ENCODE measurements at places on chromosomes 3 and 15.

DNA sequence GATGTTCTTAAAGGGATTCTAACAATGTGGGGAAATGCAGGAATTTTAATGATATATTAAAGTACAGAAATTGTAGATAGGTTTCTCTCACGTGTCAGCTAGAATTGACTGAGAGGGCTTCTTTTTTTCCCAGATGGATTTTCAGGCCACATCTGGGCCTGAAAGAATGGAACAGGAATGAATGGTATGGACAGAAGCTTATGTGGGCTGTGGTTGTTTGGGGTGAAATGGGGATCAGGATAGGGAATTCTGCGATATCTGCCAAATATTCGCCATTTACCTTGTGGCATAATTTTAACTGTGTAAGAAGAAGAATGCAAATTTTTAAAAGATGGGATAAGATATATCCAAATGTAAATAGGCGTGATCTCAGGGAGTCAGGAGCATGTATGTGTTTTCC lies 45.4 kb upstream of the FAM98B start:
- DNase-seq, result no peak

DNA sequence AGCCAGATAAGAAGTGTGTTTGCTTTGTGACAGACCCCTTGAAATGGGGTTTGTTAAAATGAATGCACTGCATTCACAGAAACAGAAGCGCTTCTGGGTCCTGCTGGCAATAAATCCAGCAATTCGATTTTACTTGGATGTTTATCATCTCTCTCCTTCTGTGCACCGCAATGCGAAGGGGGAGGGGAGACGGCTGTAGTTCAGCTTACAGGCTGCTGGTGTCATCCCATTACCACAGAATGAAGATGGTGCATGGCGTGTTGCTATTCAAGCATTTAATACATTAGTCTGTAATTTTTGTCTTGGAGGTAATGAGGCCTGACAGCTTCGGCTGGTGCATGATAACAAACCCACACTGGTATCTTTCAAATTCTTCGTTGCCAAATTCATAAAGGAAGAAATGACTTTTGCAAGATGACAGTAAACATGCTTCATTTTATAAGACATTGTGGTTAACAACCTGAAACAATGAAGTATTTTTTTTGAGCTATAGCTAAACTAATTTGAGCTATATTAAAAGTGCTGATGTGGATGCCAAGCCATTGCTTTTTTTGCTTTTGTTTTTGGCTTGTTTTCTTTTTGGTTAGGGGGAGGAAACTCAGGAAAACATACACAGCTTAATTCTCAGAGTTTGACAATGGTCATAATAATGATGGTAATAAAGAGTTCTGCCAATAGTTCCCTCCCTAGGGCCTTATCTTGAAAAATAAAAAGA lies 418.3 kb downstream of the OTOL1 start:
- no peak for DNase-seq

GRCh38 chr3:171790574-171790897 lies 19.7 kb downstream of the PLD1 start:
- DNase-seq, result peak; percentile 38

DNA sequence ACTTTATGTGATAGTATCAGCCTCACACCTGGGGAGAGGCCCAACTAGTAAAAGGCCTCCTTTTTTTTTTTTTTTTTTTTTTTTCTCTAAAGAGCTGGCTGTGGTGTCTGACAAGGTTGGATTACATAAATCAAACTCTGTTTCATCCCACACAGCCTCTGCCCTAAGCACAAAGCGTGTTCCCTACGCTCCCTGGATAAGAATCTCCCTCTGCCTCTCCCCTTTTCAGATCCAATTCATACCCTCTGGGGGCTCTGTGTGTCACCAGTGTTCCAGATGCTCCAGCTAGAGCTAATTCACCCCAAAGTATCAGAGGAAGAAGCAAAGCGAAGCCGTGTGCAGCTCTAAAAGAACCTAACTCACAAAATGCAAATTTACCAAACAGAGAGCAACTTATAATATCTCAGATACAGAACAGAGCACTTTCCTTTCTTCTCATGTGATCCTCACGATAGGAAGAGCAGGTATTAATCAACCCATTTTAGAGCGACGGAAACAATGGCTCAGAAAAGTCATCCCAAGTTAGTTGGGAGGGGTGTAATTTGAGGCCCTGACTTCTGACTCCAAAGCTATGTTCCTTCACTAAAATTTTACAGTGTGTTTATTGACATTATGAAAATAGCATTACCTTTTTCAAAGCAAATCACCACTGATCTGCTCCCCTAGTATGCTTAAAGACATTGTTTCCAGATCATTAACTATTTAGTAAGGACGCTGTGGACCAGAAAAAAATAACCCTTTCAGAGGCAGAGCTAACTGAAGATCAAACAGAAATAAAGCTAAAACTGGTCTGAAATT lies 12.4 kb downstream of the BMF start:
- DNase-seq, result no peak

DNA sequence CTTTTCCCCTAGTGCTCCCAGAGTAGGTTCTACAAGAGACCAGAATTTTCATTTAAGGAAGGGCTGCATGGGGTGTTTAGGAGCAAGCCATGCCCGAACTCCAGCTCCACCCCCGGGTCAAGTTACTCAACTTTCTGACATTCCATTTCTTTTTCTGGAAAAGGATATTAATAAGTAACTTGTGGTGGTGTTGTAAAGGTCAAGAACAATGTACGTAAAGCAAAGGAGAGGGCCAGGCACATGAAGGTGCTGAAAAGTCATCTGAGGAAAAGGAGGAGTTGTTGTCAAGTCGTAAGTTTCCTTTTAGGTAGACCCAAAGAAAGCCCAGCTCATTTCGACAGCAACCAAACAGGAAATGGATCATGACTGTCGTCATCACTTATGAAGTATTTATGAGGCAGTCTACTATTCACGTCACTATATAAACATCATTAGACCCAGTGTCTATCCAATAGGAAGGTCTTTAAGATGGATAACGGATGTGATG lies 319.6 kb upstream of the IL12A start:
- DNase-seq, result no peak

- DNase-seq, result no peak
Observed at GRCh38 chr3:102114264-102114979, 265.1 kb downstream of the NFKBIZ start.

- no peak for DNase-seq
Observed at GRCh38 chr3:181917027-181917426, 205.3 kb downstream of the SOX2 start.

DNA sequence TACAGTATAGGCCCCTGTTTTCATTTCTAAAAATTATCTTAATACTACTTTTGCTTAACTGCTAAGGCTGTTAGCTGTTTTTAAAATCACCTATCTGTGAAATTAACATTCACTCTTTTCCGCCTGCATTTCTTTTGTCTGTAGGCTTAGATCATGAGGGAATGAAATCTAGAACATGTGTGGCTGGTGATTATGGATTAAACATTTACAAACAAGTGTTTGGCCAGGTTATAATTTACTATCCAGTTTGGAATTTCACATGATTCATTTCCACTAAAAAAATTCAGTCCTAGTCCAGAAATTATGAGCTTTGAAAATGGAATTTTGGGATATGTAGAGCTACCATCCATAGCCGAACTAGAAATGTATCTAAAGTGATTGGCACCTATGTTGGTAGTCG lies 39.1 kb downstream of the GOLM2 start:
- no peak for DNase-seq

DNA sequence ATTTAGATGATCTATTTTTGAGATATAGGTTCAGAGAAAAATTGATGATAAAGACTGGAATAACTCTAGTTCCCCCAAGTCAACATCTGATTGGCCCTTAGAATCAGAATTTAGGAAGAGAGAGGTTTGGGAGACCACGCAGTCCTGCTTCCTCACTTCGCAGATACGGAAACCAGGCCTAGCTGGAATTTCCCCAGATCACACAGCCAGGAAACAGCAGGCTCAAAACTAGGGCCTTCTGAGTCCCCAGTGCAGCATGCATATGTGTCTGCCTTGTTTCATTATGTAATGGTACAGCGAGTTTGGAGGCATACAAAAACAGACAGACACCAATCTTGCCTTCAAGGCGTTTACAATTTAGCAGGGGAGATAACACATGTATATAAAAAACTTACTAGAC lies 177.1 kb upstream of the ICE2 start:
- DNase-seq, result no peak

- DNase-seq, result no peak
Observed at GRCh38 chr3:30181178-30181465, 425.3 kb upstream of the TGFBR2 start.

- no peak for DNase-seq
Observed at GRCh38 chr3:124763644-124764358, 33.5 kb downstream of the UMPS start.

- DNase-seq, result no peak
Observed at GRCh38 chr3:138125548-138126221, 6.5 kb downstream of the A4GNT start.

GRCh38 chr15:51727141-51727897 lies 10.1 kb downstream of the LYSMD2 start:
- peak; percentile 12 for DNase-seq

- DNase-seq, result no peak
Observed at GRCh38 chr3:171415070-171415469, 45.1 kb downstream of the TNIK start.

- no peak for DNase-seq
Observed at GRCh38 chr3:115072265-115073021, 74.6 kb downstream of the ZBTB20 start.

- no peak for DNase-seq
Observed at GRCh38 chr15:96574782-96575181, 244.3 kb downstream of the NR2F2 start.

GRCh38 chr15:65819563-65819960 lies 27.5 kb upstream of the DENND4A start:
- no peak for DNase-seq

GRCh38 chr3:103992469-103992868 lies 1374.2 kb upstream of the ALCAM start:
- DNase-seq, result no peak

GRCh38 chr3:55166576-55167555 lies 239.0 kb upstream of the LRTM1 start:
- DNase-seq, result no peak

DNA sequence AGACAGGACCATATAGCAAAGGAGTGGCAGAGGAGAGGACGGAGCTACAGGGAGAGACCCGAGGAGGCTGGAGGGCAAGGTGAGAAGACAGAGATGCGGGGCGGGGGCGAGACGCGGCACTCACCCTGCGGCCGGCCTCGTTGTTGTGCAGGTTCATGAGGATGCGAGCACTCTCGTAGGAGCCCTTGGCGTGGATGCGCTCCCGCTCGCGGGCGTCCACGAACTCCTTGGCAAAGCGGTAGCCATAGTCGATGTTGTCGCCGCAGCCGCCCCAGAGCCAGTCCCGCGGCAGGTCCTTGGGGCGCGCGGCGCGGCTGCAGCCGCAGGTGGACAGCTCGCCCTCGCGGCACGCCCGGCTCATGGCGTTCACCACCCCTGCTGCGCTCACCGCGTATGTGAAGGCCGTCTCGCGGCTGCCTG lies 12.9 kb downstream of the WNT5A start:
- no peak for DNase-seq

- no peak for DNase-seq
Observed at GRCh38 chr15:95146481-95146880, 915.1 kb downstream of the MCTP2 start.

DNA sequence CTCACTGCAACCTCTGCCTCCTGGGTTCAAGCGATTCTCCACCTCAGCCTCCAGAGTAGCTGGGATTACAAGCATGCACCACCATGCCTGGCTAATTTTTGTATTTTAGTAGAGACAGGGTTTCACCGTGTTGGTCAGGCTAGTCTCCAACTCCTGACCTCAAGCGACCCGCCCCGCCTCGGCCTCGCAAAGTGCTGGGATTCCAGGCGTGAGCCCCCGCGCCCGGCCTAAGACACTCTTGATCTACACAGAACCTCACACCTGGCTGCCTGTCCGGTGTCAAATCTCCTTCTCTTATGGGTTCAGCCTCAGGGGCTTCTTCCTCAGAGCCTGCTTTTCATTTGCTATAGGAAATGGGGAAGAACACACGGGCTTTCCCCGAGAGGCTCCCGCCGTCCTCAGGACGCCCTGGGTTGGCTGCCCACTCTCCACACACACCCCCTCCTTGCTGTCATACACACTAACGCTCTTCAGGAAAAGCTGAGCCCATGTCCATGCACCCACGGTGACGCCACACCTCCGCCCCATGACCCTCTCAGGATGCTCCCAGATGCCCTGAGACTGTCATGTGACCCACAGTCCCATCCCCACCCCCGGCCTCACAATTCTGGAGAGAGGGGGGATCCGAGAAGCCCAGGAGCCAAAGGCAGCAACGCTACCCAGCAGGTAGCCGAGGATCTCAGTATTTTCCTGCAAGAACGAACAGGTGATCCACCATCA lies 10.4 kb downstream of the TMEM44 start:
- no peak for DNase-seq

GRCh38 chr15:74548241-74548640 lies 7.2 kb downstream of the ARID3B start:
- no peak for DNase-seq

DNA sequence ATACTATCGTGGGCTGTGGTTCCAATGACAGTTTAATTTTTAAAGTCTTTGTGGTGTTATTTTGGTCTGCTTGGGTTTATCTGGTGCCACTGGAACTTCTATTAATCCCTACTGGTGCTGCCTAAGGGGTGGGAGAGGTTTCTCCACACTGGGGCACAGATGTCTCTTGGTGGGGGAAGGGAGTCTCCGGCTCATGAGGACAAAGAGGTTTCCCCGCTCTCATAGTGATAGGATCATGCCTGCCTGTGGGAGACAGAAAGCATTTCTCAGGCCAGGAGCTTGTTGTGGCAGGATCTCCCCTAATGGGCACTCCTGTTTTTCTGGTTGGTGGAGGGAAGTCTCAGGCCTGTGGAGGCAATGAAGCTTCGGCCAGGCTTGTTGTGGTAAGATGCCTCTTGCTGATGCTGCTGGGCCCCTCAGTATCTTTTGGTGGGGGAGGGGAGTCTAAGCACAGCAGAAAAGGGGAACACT lies 84.3 kb upstream of the THRB start:
- no peak for DNase-seq

GRCh38 chr3:134453631-134454030 lies 32.2 kb downstream of the ANAPC13 start:
- DNase-seq, result no peak

- no peak for DNase-seq
Observed at GRCh38 chr3:106906074-106906473, 471.2 kb upstream of the CCDC54 start.

- DNase-seq, result no peak
Observed at GRCh38 chr15:38524156-38524555, 40.5 kb downstream of the RASGRP1 start.

DNA sequence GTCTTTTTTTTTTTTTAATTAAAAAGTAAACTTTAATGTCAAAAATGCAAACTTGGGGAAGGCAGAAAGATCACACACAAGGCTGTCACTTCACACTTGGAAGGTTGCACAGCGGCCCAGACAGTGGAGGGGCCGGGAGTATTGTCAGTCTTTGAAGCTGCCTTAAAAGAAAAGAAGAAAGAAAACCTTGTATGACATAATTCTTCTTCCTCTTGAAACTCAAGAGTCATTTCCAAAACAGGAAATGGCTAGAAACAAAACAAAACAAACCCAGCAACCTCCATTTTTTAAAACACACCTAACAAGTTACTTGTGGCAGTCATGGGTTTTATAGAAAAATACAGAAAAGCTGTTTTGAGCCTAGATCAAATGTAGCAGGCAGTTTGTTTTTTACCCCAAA lies 68.1 kb upstream of the MAGI1 start:
- no peak for DNase-seq

- no peak for DNase-seq
Observed at GRCh38 chr15:47124430-47125102, 592.7 kb upstream of the SEMA6D start.
